NCI-H446 (cell line): ENCODE measurements at places on chromosomes 12 and 14.
A peak's percentile ranks its signal among the peaks of the same experiment; 100 is the strongest.

- DNase-seq: no peak
Observed at GRCh38 chr14:67729072-67729885, 27.6 kb downstream of the RDH12 start.

GRCh38 chr14:103404920-103405319 is 19.7 kb downstream of the MARK3 start:
- no peak for DNase-seq

DNA sequence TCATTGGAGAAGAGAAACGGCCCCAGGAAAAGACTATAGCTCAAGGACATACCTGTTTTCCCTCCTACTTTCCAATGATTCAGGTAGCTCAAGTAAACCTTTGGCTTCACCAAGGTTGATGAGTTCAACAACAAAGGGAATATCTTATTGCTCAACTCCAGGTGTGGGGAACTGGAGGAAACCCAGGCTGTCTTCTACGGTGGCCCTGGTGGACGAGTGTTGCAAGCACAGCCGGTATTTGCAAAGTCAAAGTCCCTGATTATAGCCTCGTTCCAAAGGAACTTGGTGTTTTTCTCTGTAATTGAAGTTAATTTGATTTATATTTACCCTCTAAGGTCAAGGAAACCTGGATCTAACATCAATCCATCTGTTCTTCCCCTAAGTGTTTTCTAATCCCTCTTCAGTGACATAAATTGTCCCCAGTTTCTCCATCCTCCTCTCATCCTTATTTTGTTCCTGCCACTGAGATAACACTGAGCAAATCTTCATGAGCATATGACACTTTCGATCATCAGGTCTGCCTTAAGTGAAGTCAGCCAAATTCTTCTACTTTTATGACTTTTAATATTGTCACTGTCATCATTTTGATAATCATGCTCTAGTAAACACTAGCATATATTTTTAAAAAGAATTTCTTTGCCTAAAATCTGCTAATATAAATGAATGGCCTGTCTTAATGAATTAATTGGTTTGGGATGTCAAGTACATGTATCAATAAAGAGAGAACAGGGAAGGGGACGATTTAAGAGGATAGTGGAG is 174.6 kb upstream of the TBX3 start:
- no peak for DNase-seq

DNA sequence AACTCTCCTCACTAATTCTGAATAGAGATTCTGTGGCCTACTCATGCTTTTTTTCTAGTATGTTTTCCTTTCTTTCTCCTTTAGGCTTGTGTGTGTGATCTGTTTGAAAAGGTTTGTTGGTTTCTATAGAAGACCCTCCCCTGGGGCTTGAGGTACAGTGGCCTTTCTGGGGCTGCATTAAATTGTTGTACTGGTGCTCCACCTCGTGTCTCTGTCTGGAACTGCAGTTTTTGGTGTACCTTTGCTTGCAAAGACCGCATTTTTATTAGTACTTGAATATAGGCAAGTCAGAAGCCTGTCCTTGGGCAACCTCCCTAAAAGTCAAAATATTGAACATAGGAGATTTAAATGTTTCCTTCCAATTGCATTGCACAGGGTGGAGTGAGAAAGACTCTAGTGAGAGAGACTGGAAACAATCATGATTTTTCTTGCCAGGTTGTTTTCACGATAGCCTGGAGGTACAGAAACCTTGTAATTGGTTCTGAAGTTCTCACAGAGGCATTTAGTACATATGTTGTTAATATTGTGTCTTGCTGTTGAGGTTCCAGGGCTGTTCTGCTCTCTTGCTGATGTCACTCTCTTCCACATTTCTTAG is 39.0 kb downstream of the SLCO1B1 start:
- DNase-seq: peak; percentile 32

GRCh38 chr14:54766276-54767138 is 136.1 kb downstream of the GCH1 start:
- DNase-seq: no peak

- no peak for DNase-seq
Observed at GRCh38 chr12:1993341-1993740, 10.9 kb downstream of the DCP1B start.

DNA sequence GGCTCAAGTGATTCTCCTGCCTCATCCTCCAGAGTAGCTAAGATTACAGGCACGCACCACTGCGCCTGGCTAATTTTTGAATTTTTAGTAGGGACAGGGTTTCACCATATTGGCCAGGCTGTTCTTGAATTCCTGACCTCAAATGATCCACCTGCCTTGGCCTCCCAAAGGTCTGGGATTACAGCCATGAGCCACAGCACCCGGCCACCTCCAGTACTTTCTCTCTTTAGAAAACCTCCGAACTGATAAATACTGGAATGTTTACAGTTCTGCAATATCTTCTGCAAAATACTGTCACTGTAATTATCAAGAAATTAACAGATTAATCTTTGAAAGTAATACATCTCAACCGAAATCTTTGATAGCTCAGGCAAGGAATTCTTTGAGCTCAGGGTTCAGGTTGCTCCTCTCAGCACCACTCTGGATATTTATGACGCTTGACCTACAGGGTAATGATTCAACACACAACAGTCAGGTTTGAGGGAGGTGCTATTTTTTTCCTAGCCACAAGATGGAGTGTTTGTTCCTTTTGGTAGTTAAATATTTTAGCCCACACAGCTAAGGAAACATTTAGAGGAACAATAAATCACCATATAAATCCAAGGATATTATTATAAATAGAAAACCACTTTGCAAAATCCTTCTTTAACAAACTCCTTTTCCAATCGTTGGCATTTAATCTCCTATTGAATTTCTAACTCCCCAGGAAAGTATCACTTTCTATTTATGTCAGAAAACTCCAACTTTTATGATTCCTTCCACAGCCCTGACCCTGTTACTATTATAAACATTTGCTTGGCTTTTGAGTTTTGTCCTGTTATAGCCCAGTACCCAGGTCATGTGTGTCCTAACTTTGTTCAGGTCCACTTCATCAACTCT is 48.6 kb upstream of the GTF2A1 start:
- peak; percentile 69 for DNase-seq

DNA sequence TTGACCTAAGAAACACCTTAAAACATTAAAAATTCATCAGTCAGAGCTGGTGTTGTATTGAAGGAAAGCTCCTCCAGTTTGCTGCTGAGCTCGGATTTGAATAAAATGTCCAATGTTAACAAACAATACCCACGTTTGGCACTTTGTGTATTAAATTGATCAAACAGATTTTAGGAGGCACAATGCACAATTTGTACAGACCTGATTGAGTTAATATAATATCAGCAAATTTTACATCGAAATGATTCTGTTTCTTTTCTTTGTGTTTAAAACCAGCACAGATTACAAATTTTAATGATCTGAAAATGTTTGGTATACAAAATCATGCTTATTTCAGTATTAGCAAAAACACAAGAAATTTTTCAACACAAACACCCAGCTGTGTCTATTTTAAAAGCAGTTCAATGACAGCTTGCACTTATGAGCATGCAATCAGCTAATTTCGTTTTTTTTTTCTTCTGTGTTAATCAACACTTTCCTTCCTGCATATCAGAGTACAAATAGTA is 2.8 kb upstream of the FOXG1 start:
- no peak for DNase-seq

DNA sequence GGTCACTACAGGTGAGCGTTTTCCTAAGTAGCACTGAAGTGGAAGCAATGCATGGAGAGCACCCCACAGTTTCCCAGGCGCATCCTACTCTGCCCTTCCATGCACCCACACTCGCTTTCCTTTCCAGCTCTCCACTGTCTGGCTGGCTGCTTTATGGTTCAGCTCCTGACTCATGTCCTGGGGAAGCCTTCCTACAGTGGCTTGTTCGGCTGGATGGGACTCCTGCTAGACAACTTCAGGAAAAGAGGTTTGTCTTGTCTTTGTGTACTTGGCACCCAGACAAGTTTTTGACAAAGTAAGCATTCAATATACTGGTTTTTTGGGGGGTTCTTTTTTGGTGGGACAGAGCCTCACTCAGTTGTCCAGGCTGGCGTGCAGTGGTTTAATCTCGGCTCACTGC is 21.6 kb downstream of the PPM1H start:
- no peak for DNase-seq

DNA sequence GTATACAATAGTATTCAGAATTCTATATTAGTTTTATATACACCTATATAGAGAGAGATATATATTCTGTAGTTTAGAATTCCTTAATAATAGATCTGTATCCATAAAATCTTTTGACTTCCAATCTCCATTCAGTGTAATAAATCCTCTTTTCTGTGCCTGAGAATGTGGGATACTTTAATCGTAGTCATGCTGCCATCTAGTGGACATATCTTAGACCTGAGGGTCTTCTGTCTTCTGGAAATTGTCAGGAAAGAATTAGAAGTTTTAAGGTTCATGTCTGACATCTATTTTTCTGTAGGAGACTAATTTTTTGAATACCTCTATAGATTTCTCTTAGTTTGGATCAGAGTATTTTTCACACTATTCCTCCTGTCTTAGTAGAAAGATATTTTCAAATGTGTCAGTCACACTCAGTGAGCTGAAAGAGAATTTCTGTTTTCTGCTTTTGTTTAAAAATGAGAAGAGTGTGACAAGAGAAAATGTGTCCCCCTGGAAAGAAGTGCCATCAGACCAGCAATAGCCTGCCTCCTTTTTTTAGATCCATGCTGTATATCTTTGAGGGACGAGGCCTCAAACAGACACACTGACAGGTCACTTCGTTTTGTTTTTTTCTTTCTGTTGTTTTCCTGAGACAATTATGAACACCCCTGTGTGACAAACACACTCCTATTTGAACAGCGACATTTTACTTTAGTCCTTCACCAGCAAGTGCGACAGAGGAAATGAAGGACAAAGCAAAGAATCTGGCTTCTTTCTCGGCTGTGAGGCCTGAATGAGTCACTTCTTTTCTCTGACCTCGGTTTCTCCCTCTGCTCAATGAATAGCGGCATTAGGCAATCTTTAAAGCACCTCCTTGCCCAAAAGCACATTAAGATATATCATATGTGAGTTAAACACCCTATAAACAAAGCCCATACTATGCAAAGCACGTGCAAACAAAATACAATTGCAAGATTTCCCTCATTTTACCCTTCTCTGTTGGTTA is 96.3 kb downstream of the GALC start:
- DNase-seq: peak; percentile 42

- DNase-seq: no peak
Observed at GRCh38 chr12:40502322-40502721, 189.9 kb upstream of the CNTN1 start.

GRCh38 chr12:701896-702539 is 38.8 kb upstream of the NINJ2 start:
- no peak for DNase-seq

DNA sequence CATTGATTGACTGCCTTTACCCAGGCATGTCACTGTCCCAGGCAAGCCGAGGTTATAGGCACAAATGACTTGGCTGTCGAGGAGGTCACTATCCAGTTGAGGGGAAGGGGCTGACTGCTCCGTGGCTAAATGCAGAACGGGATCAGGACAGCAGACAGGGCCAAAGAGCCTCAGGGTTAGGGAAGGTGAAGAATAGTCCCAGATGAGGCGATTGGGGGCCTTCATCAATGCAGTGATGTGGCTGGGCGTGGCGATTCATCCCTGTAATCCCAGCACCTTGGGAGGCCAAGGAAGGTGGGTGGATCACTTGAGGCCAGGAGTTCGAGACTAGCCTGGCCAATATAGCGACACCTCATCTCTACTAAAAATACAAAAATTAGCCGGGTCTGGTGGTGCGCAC is 10.7 kb upstream of the GLT1D1 start:
- no peak for DNase-seq

GRCh38 chr12:120264904-120265472 is 542 bp downstream of the PXN start:
- DNase-seq: no peak

GRCh38 chr12:30384976-30385375 is 310.7 kb downstream of the IPO8 start:
- DNase-seq: no peak

DNA sequence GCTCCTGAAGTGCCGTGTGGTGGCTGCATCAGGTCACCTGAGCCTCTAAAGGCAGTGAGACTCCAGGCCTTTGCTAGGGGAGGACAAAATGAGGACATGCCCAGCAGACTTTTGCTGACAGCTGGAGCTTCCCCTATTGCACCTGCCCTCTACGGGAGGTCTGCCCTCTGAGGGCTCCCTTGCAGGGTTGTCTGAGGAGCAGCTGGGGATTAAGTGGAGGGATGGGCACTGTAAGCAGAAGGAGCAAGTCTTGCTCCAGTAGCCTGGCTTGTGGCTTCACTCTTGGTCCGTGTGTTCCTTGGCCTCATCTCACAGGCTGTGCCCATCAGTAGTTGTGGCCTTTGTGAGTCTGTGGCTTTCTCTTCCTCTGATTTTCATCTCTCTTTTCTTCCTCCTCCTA is 66.9 kb upstream of the NRXN3 start:
- no peak for DNase-seq

- no peak for DNase-seq
Observed at GRCh38 chr12:115294453-115295133, 610.6 kb upstream of the TBX3 start.

DNA sequence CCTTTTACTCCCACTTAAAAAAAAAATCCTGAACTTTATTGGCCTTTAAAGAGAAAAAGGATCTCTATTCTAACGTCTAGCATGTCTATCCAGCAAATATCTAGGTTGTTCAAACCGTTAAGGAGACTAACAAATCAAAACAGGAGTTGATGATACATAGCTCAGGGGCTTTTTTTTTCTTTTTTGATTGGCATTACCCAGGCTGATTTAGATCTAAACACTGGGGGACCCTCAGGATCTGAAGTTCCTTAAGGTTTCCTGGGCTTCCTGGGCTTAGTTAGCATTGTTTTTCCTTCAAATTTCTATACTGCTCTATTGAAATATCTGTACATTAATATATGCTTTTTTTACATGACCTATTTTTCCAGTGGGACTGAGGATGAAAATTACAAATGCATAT is 42.3 kb downstream of the EFCAB11 start:
- no peak for DNase-seq

GRCh38 chr12:113194971-113195391 is 9.5 kb downstream of the RITA1 start:
- no peak for DNase-seq

- DNase-seq: no peak
Observed at GRCh38 chr14:23125011-23125410, 6.0 kb upstream of the CEBPE start.

GRCh38 chr14:103328941-103329340 is 5.1 kb upstream of the EIF5 start:
- DNase-seq: no peak

DNA sequence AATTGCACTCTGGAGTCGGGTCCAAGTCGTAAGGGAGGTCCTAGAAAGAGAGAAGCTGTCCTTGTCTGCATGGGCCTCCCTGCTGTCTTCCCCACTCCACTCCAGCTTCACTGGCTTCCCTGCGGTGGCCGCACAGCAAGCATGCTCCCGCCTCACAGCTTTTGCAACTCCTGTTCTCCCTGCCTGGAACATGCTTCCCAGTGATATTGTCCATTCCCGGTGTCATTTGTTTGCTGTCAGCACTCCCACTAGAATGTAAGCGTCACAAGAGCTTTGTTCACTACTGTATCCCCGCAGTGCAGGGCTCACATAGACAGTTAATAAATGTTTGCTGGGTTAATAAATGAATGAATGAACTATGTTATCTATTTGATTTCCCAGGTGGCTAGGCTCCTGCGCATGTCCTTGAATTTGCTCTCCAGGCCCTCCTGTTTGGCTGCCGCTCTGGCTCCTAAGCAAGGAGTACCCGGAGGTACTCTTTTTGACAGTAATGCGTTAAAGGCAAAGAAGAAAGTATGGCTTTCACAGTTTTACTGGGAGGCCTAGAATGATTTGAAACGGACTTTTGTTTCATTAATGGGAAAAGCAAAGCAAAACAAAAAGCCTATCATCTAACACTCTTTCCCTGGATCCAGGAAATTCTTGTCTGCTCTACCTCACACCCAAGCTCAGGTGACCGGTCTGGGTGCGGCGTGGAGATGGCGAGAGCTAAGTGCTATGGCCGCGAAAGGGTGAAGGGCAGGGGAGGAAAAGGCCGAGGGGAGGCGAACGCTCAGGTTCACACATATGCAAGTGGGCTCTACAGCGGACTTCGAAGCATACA is 6.2 kb upstream of the SLC7A7 start:
- no peak for DNase-seq
